Thoracic aorta (tissue), 2 donors: ENCODE measurements at places on chromosomes 7 and 10. TPM values are rescaled to one million over a fixed set of nuclear protein-coding genes. Genes with fewer than 3 reads are reported as not detected.

DNA sequence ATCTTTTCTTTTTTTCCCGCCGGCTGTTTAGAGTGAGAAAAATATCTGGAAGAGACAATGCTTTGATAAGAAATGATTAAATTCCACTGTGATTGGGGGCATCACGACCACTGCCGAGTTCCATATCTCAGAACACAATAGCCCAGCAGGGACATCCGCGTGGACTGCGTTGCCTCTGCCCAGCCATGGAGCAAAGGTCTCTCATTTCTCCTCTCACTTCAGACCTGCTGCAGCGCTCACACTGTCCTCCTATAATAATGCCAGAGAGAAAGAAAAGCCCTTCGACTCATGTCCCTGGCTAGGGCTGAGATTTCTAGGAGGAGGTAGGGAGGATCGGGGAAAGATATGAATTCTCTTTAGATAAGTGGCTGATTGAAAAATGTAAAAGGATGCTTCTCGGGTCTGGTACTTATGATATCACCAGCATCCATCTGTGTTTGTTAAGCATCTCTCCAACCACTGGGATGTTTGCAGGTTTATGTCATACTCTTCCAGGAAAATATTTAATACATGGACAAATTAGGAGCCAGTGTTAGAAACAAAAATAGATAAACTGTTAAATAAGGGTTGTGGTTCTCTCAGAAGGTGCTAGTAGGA lies 472.9 kb upstream of the AKR1E2 start:
- no peak for DNase-seq

The PDE6C gene
- total RNA-seq = not detected

DNA sequence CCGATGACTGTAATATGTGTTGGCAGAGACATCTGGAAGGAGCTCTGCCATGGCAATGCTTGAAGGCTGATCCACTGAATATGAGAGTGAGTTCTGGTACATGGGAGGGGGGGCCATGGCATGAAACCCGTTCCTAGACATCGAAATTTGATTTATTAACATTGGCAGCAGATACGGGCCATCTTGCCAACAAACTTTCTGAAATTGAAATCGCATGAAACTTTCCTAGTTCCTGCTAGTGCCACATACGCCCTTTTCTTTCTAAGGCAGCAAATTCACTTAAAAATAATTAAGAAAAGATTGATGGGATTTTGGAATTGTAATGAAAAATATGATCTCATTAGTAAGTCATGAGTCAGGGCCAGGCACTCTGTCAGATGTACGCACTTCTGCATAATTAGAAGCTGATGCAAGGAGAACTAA lies 91.8 kb upstream of the KMT2C start:
- no peak for DNase-seq

The NACAD gene
- total RNA-seq = 10.8 TPM

DNA sequence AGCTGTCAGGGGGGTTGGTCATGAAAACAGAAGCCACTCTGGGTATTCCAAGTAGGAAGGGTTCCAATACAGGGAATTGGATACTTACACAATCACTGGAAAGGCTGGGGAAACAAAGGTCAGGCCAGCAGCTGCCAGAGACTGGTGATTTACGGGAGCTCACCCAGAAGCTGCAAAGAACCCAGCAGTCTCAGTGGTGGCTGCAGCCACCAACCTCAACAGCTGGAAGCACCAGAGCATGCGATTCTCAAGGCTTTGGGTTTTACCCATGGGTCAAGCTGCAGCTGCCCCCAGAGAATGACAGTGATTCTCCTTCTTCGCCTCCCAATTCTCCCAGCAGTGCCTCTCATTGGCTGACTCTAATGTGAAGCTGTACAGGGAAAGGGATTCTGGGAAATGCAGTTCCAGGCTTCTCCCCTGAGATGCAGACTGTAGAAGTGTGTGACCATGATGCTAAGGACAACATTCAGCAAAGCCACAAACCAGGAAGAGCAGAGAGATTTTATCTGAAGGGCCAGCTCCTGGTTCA lies 107.2 kb upstream of the TCF7L2 start:
- DNase-seq = no peak

- no peak for DNase-seq
These were observed 156.0 kb downstream of the FAM107B start for GRCh38 chr10:14618674-14619073.

The ANXA8L1 gene
- not detected for total RNA-seq

The CPA2 gene
- 0.41 TPM for total RNA-seq

DNA sequence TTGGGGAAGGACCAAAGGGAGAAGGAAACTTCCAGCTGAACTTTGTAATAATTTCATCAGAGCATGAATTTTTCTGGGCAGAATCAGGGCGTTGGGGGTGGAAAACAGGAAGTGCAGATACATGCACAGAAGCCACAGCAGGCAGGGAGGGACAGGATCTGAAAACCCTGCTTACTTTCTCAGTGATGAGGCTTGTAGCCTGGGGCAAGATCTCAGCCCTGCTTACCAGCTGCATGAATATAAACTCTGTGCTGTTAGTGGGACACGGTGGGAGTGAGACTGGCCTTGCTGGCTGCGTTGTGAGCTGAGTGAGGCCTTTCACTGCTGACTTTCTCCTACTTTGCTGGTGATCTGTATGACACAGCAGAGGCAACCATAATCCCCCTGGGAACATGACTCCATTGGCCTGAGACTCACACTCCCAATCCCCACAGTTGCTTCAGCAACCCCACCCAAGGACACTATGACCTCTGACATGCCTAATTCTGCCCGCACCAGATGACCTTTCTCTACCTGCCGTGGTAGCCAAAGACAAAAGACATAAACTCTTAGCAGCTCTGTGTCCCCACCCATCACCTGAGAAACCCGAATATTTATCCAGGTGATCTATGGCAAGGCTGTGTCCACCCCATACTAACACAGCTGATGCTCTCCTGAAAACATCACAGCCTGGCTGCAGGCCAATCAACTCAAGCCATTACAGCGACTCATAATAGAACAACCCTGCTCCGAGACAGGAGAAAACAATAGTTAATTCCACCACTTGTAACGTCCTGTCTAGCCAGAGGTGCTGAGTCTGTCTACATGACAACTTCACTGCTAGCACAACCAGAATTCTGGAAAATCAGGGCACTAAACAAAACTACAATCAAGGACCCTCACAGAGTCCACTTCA lies 190.7 kb upstream of the CHRM2 start:
- no peak for DNase-seq

DNA sequence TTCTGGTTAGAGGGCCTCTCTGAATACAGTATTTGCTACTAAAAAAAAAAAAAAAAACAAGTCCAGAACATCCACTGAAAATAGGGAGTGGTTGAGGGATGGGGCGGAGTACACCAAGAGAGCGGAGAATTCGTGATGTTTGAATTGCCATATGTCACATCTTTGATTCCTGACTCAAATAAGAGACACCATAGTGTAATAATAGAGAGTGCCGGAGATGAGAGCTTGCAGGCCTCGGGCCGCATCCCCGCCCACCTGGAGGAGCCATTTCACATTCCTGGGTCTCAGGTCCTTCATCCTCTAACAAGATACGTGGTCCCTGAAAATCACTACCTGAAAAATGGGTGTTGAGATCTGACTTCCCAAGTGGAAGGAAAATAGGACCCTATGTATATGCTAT lies 46.8 kb downstream of the KIAA1549 start:
- DNase-seq = no peak

DNA sequence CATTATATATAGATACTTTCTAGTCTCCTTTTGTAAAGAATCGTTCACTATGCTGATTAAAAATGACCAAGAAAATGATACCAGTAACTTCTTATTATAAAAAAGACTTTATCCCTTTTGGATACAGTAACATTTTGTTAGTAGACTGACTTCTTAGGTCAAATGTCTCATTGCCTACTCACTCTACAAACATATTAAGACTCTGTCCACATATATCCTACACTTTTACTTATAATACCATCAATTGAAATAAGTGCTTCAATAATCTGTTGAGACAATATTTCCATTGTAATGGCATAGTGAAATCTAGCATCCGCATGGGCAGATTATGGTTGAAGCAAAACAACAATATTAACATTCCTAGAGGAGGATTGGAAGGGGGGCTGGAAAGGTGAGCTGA lies 180.6 kb downstream of the ARL4A start:
- no peak for DNase-seq

The ZNF727 gene
- total RNA-seq = 5.0 TPM

DNA sequence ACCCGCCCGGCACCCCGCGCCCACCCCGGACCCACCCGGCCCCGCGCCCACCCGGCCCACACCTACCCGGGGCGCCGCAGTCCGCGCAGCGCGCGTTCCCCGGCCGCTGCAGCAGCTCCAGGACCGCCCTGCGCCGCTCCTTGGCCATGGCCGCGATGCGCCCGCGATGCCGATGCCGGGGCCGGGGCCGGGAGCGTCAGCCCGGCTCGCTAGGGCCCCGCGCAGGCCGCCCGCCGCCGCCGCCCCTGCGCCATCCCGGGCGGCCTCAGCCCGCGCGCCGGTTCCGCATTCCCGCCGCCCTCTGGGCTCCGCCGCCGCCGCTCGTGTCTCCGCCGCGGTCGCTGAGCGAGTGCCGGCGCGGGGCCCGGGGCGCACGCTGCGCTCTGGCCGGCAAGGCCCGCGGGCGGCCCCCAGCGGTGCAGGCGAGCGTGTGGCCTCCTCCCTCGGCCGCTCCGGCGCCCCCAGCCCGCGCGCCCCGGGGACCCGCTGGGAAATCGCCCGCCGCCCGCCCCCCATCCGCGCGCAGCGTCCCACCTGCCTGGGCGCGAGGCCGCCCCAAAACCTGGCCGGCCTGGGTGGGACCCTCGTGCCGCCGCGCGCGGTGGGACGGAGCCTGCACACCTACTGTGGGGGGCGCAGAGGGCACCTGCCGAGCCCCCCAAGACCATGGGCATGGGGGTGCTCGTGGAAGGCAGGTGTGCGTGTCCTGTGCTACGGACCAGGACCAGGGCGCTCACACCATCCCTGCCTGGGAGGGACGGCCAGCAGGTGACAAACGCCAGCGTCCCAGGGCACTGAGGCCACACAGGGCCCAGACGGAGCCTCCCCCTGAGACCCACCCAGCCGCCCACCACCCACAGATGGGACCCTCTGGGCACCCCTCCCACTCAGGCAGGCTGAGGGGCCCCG lies at the start of gene ADAP1:
Gene ADAP1 (minus strand): TSS at position 351 of the 909 bp plus-strand sequence. CDS start 203 bp downstream, at position 148.
- DNase-seq = no peak

The TMEM225B gene
- not detected for total RNA-seq

The ABCB1 gene
- total RNA-seq = 10.6 TPM

DNA sequence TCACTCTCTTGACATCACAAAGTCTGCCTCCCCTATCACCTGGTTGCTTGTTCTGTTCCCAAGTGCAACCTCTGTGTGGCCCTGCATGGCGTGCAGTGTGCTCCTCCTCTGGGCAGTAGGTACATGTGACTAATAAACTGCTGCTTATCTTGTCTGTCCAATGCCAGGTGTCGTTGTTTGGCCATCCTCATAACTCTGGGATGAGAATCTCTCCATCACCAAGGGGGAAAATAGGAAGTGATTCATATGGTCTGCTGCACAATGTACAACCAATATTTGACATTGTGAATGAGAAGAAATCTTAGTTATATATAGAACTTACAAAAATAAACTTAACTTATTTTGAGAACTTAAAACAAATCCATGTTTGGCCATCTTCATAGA lies 135.2 kb downstream of the INHBA start:
- no peak for DNase-seq

The FFAR4 gene
- total RNA-seq = not detected

GRCh38 chr10:110827875-110828274 lies 43.9 kb upstream of the PDCD4 start:
- no peak for DNase-seq

DNA sequence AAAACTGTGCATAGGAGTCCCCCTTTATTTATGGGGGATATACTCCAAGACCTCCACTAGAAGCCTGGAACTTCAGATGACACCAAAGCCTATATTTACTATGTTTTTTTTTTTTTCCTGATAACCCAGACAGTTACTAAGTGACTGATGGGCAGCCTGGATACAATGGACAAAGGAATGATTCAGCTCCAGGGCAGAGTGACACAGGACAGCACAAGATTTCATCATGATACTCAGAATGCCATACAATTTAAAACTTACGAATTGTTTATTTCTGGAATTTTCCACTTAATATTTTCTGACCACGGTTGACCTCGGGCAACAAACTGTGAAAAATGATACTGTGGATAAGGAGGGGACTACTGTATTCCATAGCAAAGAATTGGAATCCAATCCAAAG lies 843.6 kb downstream of the PCDH15 start:
- no peak for DNase-seq

- DNase-seq = no peak
These were observed 18.7 kb downstream of the CNPY1 start for GRCh38 chr7:155527664-155528063.

The CNNM1 gene
- 0.68 TPM for total RNA-seq

GRCh38 chr7:90772410-90772809 lies 176.3 kb downstream of the CDK14 start:
- DNase-seq = no peak

GRCh38 chr7:19262826-19263225 lies 117.6 kb upstream of the FERD3L start:
- DNase-seq = no peak

DNA sequence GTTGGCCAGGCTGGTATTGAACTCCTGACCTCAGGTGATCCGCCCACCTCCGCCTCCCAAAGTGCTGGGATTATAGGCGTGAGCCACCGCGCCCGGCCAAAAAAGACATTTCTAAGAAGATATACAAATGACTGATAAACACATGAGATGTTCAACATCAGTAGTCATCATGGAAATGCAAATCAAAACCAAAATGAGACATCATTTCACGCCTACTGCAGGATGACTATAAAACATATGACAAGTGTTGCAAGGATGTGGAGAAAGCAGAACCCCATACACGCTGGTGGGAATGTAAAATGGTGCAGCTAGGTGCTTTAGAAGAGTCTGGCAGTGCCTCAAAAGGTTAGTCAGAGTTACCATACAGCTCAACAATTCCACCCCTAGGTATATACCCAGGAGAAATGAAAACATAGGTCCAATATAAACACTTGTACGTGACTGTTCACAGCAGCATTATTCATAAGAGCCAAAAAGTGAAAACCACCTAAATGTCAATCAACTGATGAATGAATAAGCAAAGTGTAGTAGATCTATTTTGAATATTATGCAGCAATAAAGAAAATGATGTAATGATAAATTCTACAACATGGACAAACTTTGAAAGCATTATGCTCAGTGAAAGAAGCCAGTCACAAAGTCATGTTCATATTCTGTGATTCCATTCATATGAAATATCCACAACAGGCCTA lies 24.5 kb downstream of the TMEM209 start:
- DNase-seq = no peak

- DNase-seq = no peak
These were observed 1.6 kb upstream of the COX19 start for GRCh38 chr7:976901-977325.
